Activated T-cell treated with anti-CD3 and anti-CD28 coated beads, Interleukin-2, amount 50 U/mL, for 4 hours (primary cell): ENCODE measurements at places on chromosomes 3 and 15.

- no peak for DNase-seq
Measured at GRCh38 chr3:181879926-181880325, 168.2 kb downstream of the SOX2 start.

DNA sequence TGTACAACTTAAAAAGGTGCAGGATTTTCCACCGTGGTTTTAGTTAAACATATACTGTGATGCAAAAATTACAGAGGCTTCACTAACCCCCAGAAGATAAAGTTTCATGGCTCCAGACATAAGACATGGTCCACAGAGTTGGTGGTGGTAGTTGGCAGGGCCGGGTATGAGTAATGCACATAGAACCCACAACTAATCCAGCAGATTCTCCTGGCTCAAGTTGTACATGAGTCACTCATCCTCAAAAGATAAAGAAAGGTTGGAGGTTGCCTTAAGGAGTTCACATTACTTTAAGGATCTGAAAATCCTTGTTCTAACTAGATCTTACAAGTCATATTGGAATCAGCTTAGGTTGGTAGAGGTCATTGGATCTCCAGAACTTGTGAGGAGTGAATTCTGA is 98.3 kb upstream of the ZBTB20 start:
- DNase-seq: no peak

GRCh38 chr15:44537735-44538240 is 841 bp downstream of the EIF3J start:
- DNase-seq: no peak

GRCh38 chr3:87615506-87615905 is 339.1 kb upstream of the POU1F1 start:
- DNase-seq: no peak

- DNase-seq: no peak
Measured at GRCh38 chr3:149466192-149466591, 8.3 kb upstream of the TM4SF4 start.

- DNase-seq: no peak
Measured at GRCh38 chr3:64179249-64179648, 46.0 kb downstream of the PRICKLE2 start.

DNA sequence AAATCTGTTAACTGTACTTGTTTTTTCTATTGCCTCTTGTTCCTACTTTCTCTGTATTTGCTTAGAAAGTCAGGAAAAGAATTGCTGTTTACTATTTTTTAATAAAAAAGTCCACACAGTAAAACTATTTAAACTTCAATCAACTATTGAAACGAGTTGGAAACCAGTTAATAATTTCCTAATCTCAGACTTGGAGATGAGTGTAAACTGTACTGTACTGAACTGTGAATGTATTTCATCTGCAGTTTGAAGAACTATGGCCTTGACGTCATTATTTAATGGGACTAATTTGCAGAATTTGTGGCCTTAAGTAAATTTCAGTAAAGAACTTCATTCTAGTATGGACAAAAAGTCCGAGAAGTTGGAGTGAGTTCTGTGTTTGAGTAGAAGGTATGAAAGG is 89.1 kb downstream of the LRRC28 start:
- DNase-seq: no peak

GRCh38 chr3:81485444-81485865 is 276.0 kb downstream of the GBE1 start:
- no peak for DNase-seq

- peak; percentile 46 for DNase-seq
Measured at GRCh38 chr15:74384881-74385643, 17.6 kb upstream of the CYP11A1 start.

GRCh38 chr3:195204360-195205163 is 66.4 kb downstream of the XXYLT1 start:
- DNase-seq: no peak

GRCh38 chr3:190865828-190866227 is 3.3 kb upstream of the GMNC start:
- DNase-seq: no peak

- no peak for DNase-seq
Measured at GRCh38 chr3:123439806-123440580, 8.9 kb downstream of the ADCY5 start.

GRCh38 chr3:8886546-8886945 is 76.7 kb downstream of the RAD18 start:
- no peak for DNase-seq

GRCh38 chr3:156769721-156770654 is 56.2 kb upstream of the LEKR1 start:
- no peak for DNase-seq

- no peak for DNase-seq
Measured at GRCh38 chr3:118987477-118987876, 47.2 kb downstream of the IGSF11 start.

GRCh38 chr3:194779729-194780224 is 94.1 kb downstream of the FAM43A start:
- no peak for DNase-seq

DNA sequence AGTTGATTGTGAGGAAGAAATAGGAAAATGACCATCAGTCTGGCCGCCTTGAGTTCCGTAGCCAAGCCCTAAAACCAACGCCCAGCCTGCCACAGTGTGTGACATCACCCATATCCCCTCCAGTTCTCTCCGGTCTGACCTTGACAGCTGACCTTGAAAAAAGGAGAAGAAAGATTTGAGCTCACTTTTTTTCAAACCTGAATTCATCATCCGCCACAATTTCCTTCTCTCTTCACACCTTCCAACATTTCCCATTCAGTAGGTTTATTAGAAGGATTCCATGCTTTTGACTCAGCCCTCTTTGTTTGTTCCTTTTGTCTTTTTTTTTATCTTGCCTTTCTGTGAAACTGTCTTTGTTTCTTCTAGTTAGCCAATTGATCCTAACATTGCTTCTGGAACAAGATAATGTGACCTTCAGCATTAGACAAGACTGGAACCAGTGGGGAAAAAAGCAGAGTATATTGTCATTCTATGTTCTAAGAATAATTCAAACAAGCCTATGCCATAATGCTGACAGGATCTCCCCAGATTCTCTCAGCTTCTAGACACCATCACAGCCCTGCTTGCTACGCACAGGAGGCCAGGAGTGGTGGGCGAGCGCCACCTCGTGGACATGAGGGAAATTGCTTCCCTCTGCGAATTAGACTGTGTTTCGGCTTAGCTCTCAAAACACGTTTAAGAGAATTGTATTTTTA is 283.1 kb downstream of the FGF12 start:
- no peak for DNase-seq

DNA sequence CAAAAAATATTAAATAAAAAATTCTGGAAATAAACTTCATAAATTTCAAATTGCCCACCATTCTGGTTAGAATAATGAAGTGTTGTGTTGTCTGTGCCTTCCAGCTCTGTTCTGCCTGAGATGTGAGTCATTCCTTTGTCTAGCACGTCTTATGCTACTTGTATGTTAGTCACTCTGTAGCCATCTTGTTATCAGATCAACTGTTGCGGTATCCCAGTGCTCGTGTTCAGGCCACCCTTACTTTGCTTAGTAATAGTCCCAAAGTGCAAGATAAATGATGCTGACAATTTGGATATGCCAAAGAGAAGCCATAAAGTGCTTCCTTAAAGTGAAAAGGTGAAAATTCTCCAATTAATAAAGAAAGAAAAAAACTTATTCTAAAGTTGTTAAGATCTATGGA is 527.5 kb downstream of the NAALADL2 start:
- no peak for DNase-seq

- no peak for DNase-seq
Measured at GRCh38 chr3:45984331-45985312, 11.0 kb downstream of the FYCO1 start.

DNA sequence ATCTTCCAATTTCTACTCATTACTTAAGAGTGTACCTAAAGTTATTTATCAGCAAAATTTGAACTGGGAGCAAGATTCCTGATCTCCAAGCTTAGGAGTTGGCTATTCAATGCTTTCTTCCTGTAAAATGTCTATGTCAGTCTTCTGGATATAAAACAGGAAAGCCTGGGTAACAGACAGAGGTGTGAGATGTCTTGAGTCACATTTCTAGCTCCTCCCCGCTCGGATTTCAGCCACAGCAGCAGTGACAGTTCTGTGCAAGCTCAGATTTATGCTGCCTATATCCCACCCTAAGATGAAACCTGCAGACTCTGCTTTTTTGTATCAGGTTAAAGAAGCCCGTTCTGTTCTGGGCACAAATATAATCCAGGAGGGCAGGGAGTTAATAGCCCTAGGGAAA is 2.1 kb upstream of the ARMC8 start:
- DNase-seq: no peak

GRCh38 chr3:129529436-129530210 is 1.2 kb downstream of the RHO start:
- no peak for DNase-seq

GRCh38 chr15:88619796-88620195 is 1.3 kb upstream of the AEN start:
- no peak for DNase-seq

GRCh38 chr3:127666676-127667075 is 6.1 kb upstream of the ABTB1 start:
- no peak for DNase-seq

- no peak for DNase-seq
Measured at GRCh38 chr15:86059851-86060250, 19.8 kb upstream of the AGBL1 start.

GRCh38 chr3:67305922-67306321 is 307.8 kb downstream of the KBTBD8 start:
- no peak for DNase-seq

GRCh38 chr15:80418892-80419537 is 14.8 kb downstream of the ARNT2 start:
- DNase-seq: no peak

DNA sequence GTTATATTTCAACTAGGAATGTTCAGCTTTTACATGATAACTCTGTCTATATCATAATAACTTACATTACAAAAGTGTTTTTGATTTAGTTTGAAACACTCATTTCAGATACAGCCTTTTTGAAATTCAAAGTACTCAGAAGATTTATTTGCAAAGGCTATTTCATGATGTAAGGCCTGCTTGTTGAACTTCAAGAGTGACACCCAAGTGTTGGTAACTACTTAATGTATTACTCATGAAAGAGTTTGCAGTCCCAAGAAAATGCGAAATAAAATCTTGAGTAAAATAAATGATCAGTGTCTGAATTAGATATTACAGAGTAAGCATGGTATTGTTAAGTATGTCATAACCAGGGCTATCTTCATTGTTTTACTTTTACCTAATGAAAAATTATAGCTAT is 35.3 kb downstream of the ARHGEF26 start:
- no peak for DNase-seq

DNA sequence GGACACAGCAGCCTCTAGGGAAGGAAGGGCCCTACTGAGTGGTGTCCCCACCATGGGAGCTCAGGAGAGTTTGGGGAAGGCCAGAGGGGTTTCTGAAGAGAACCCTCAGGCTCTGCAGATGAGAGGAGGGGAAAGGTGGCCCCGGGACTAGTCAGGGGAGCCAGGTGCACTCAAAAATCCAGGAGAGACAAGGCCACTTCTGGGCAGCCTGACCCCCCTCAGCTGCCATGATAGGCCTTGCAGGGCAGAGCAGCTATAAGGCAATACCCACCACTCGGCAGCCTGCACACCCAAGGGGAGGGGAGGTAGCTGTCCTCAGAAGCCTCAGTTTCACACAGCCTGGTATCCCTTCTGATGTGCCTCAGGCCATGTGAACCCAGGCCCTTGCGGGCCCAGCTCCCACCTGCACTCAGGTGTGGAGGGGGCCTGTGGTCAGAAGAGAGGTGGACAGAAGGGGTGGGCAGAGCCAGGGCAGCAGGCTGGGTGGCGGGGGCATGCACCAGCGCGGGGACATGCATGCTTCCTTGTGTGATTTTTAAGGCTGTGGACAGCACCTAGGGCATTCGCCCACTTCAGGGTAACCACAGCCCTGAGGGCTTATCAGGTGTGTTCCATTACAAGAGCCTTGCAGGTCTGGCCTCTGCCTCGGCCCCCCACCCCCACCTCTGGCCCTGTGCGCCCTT is 34.6 kb downstream of the SRPRB start:
- DNase-seq: no peak

DNA sequence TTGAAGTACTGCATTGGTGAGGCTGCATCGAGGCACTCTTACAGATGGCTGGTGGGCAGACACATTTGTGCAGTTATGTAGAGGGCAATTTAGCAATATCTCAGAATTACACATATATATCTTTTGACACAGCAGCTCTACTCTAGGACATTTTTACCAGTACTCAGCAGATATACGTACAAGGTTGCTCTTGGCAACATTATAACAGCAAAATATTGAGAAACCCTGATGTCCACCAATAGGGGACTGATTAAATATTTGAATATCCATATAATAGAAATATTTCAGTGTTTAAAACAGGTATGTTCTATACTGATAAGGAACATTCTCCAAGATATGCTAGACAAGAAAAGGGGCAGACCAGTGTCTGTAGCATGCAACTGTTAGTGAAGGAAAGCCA is 7.9 kb upstream of the FBXO22 start:
- DNase-seq: no peak

GRCh38 chr15:67322481-67322880 is 67.9 kb downstream of the IQCH start:
- DNase-seq: no peak

DNA sequence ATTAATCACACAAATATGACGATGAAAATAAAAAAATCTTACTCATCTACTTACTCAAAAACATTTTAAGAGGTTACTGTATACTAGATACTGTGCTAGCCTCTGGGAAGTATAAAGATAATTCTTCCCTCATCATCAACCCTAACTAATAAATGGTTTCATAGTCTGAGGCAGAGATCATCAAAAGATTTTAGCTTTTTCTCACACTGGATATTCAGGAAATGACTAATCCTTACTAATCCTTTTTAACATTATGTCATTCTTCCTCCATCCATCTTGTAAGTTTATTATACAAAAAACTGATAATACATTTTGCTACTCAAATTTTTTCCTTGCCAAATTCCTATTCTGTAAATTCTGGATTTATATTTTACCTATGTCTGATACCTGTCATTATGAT is 29.7 kb downstream of the ACAD11 start:
- no peak for DNase-seq

DNA sequence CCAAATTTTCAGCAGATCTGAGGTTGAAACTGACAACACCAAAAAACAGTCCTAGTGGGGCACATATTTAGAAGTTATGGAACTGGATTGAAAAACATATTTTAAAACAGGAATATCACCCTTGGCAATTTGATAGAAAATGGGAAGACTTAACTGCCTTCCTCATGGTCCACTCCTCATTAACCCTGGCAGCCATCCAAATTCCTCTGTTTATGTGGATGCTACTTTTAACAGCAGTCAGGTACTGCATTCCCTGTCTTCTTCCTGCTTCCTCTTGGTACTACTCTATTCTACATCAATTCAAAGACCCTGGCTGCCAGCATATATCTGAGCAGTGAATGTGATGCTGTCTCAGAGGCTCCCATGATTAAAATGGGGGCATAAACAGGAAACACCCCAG is 54.3 kb downstream of the PDE8A start:
- DNase-seq: no peak

DNA sequence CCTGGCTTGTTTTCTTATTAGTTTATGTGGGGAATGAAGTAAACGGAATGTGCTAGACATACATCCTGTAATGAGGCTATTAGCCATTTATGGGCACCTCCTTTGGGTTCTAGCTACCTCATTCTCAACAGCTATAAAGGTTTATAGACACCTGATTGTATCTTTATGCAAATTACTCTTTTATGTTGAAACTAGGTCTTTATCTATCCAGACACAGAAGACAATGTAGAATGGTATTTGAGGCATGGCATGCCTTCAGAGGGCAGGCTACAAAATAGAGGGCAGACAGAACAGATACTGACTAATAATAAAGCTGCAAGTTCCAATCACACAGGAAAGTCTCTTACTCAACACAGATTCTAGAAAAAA is 27.1 kb downstream of the TBC1D2B start:
- no peak for DNase-seq
